ENCODE measurements at places on chromosomes 7 and 10. TPM values are rescaled to one million over a fixed set of nuclear protein-coding genes. Genes with fewer than 3 reads are reported as not detected.

CALCR gene
- total RNA-seq = not detected

CALY gene
- not detected for total RNA-seq

SYCE1 gene
- not detected for total RNA-seq

HMX3 gene
- not detected for total RNA-seq

TMEM130 gene
- total RNA-seq = not detected

FMC1 gene
- 18.0 TPM for total RNA-seq

UPK3B gene
- total RNA-seq = not detected

DRGX gene
- not detected for total RNA-seq

PNLIPRP1 gene
- total RNA-seq = not detected

SORBS1 gene
- 0.61 TPM for total RNA-seq

TFEC gene
- not detected for total RNA-seq

CAMK2G gene
- total RNA-seq = 33.5 TPM

STAG3 gene
- total RNA-seq = 8.1 TPM

BCAP29 gene
- total RNA-seq = 38.7 TPM

GTPBP10 gene
- 15.7 TPM for total RNA-seq

OR2A25 gene
- not detected for total RNA-seq

COL1A2 gene
- total RNA-seq = not detected

RPEL1 gene
- total RNA-seq = not detected

CYP3A5 gene
- total RNA-seq = not detected

ADAMTS14 gene
- not detected for total RNA-seq

PMPCB gene
- 74.6 TPM for total RNA-seq

MPLKIP gene
- 30.7 TPM for total RNA-seq

ST8SIA6 gene
- not detected for total RNA-seq

ZP3 gene
- total RNA-seq = not detected

IQUB gene
- 0.22 TPM for total RNA-seq

Measured in Karpas-422 (cell line).